Naive thymus-derived CD8-positive, alpha-beta T cell (primary cell): ENCODE measurements at places on chromosomes 1 and 21. TPM values are rescaled to one million over a fixed set of nuclear protein-coding genes. Genes with fewer than 3 reads are reported as not detected.

CPTP gene
- 25.5 TPM for total RNA-seq

DNA sequence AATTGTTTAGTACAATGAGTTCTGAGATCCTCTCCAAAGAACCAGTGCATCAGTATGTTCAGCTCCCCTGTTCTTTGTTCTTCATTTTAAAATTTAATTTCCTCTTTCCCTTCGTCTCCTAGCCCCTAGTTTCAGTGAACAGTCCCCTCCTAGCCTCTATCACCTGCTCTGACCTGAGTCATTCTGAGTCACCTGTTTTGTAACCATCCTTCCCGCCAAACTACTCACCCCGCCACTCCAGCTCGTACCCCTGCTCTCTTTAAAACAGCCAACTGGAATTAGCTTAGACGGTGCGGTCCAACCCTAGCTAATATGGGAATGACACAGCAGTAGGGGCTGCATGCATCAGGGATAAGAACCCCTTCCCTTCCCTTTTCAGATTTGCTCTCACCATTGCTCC lies 16.8 kb upstream of the ERVH48-1 start:
- no peaks in the 10 kb centered on the region for H3K27me3 ChIP-seq
- no peaks in the 10 kb centered on the region for H3K36me3 ChIP-seq
- no peaks in the 10 kb centered on the region for H3K4me1 ChIP-seq
- H3K4me3 ChIP-seq, result no peak overlapping the region

GRCh38 chr1:186770421-186770820 lies 58.3 kb upstream of the PLA2G4A start:
- no peak overlapping the region for H3K27ac ChIP-seq
- H3K27me3 ChIP-seq, result no peaks in the 10 kb centered on the region
- no peaks in the 10 kb centered on the region for H3K36me3 ChIP-seq
- H3K4me3 ChIP-seq, result no peak overlapping the region

DNA sequence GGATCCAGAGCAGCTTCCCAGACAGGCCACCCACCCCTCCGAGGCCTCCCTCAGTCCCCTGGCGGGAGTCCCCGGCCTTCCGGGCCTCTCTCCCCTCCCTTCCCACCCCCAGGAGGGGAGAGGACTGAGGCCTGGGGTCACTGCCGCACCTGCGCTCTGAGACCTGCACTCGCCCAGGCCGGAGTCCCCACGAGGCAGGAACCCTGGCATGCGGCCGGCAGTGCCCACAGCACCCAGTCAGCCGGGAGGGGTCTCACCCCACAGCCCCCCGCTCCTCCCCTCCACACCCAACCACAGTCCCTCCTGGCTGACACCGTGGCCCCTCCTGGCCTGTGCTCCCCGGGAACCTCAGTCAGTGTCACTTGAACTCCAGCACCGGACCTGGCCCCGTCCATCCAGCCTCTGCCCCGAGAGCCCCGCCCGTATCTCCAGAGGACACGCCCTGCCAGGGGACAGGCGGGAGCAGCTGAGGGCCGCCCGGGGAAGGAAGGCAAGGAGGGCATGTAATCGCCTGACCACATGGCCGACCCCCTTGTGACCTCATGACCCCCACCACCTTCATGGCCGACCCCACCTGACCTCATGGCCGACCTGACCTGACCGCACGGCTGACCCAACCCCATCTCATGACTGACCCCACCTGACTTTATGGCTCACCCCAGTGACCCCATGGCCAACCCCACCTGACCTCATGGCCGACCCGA lies 28.7 kb upstream of the TTLL10 start:
- H3K27me3 ChIP-seq, result no peaks in the 10 kb centered on the region
- no peak overlapping the region for H3K27ac ChIP-seq
- no peak for DNase-seq
- H3K4me3 ChIP-seq, result no peak overlapping the region
- peaks cover 29% of the 10 kb centered on the region for H3K4me1 ChIP-seq

DNA sequence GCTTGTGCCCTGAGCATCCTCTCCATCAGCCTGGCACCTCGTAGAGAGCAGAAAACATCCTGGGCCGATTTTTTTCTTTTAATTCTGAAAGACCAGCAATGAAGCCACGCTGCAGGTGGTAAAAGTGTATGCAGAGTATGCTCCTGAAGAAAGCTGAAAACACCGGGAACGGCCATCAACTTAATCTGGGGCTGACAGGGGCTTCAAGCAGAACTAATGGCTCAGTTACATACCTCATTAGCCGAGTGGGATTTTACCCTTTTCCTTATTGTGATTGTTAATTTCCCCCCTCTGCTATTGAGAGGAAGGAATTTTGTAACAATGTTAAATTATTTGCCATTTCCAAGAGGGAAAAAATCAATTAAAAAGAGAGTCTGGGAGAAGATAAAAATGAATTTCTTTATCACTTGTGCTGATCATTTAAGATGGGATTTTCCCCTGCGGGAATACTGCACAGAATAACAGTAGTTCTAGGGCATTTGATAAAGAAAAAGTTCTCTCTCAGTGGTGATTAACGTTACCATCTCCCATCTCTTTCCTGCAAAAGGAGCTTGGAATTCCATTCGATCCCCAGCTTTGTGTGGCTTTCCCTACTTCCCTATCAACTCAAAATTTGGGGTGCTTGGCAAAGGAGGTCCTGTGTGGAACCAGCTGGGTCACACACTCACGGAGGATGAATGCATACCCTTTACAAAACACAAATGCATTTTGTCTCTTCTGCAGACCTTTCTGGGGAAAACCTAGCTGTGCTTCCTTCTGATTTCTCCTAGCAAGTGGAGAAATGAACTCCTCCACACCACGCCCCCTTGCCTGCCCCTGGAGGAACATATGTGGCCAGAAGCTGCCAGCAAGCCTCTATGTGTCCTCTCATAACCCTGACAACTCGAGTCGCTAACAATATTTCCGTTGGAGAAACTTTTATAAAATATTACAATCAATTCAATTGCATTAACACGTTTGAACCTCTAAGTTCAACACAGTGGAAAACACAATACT lies 70.9 kb downstream of the RRAGC start:
- no peaks in the 10 kb centered on the region for H3K4me1 ChIP-seq
- no peak overlapping the region for H3K4me3 ChIP-seq
- peaks cover 16% of the 10 kb centered on the region for H3K36me3 ChIP-seq
- DNase-seq, result no peak
- no peak overlapping the region for H3K27ac ChIP-seq

TNFSF18 gene
- not detected for total RNA-seq

- H3K27me3 ChIP-seq, result no peaks in the 10 kb centered on the region
- H3K4me1 ChIP-seq, result no peaks in the 10 kb centered on the region
- peaks cover 5% of the 10 kb centered on the region for H3K36me3 ChIP-seq
Measured at GRCh38 chr1:214328770-214329469, 48.0 kb downstream of the SMYD2 start.

MRPL39 gene
- total RNA-seq, result 21.8 TPM

- peaks cover 43% of the 10 kb centered on the region for H3K27me3 ChIP-seq
- no peak overlapping the region for H3K27ac ChIP-seq
- H3K4me3 ChIP-seq, result no peak overlapping the region
Measured at GRCh38 chr1:17904290-17904689, 149.2 kb downstream of the ACTL8 start.

DDR2 gene
- total RNA-seq, result 0.16 TPM

DNA sequence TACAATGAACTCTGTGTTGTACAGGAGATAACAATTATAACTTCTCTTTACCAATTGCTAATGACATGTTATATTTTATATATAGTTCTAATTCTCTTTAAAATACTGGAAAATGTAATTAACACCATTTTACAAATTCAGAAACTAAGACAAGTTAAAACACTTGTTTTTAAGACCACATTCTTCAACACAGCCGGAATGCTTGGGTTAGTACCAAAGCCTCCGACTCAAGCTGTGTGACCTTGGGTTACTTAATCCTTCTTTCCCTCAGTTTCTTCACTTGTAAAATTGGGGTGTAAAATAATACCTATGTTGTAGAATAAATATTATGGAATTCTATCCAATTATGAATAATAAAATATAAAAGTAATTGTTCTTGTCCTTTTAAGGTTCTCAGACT lies 378.7 kb downstream of the USH2A start:
- H3K27ac ChIP-seq, result no peak overlapping the region
- H3K36me3 ChIP-seq, result no peaks in the 10 kb centered on the region
- H3K27me3 ChIP-seq, result no peaks in the 10 kb centered on the region
- no peak for DNase-seq
- no peak overlapping the region for H3K4me3 ChIP-seq
- no peaks in the 10 kb centered on the region for H3K4me1 ChIP-seq

- peak overlapping the region; percentile 7 for H3K27ac ChIP-seq
- H3K36me3 ChIP-seq, result peaks cover 2% of the 10 kb centered on the region
- H3K27me3 ChIP-seq, result no peaks in the 10 kb centered on the region
- no peak overlapping the region for H3K4me3 ChIP-seq
Measured at GRCh38 chr21:44947111-44947929, 7.5 kb downstream of the SLX9 start.

GRCh38 chr1:53373246-53373645 lies 45.4 kb upstream of the LRP8 start:
- DNase-seq, result no peak
- no peaks in the 10 kb centered on the region for H3K27me3 ChIP-seq
- H3K27ac ChIP-seq, result no peak overlapping the region
- no peak overlapping the region for H3K4me3 ChIP-seq
- no peaks in the 10 kb centered on the region for H3K36me3 ChIP-seq

CLCA4 gene
- not detected for total RNA-seq

GRCh38 chr1:80645621-80646020 lies 1155.1 kb upstream of the ADGRL2 start:
- no peak overlapping the region for H3K4me3 ChIP-seq
- H3K36me3 ChIP-seq, result no peaks in the 10 kb centered on the region
- no peaks in the 10 kb centered on the region for H3K4me1 ChIP-seq
- no peaks in the 10 kb centered on the region for H3K27me3 ChIP-seq
- no peak for DNase-seq

MATN1 gene
- total RNA-seq, result 0.47 TPM

GRCh38 chr1:224720216-224720615 lies 104.1 kb downstream of the CNIH3 start:
- H3K4me1 ChIP-seq, result peaks cover 13% of the 10 kb centered on the region
- peaks cover 22% of the 10 kb centered on the region for H3K27me3 ChIP-seq
- no peak overlapping the region for H3K27ac ChIP-seq
- no peak for DNase-seq
- H3K4me3 ChIP-seq, result no peak overlapping the region

ACKR1 gene
- not detected for total RNA-seq
